ENCODE measurements at places on chromosomes 16 and 17.
A peak's percentile ranks its signal among the peaks of the same experiment; 100 is the strongest.

DNA sequence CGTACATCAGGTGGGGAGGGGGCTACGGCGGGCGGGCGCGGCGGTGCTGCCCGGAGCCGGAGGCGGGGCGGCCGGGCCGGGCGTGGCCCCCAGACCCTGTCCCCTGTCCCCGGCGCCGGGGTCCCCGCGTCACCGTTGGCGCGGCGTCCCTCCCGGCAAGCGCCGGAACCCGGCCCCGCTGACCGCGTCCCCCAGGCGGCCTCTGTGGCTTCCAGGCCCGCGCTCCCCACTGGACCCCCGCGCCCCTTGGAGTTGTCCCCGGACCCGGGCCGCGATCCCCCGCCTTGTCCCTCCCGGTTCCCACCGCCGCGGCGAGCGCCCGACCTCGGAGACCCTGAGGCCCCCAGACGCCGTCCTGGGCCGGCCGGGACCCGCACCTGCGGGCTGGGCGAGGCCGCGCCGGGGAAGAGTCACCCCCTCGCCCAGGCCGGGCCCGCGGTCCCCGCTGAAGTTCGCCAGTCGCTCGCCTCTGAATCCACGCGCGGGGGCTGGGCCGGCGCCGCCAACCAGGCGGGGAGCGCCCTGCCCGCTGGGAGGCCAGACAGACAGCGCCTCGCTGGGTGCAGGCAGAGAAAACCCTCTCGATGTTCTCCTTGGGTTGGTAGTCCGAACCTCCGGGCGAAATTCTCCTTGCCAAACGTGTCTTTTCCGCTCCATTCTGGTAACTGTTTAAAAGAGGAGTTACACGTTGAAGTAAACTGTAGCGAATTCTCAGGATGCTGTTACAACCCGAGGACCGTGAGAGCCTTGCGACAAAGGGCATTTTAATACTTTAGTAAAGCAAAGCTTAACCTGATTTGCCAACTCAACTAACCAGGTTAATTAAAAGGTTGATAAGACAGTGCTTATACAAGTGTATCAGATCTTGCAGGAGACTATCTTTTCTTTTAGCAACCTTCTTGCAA lies 761 bp downstream of the GAN start:
- DNase-seq, result peak; percentile 59

- no peak for DNase-seq
These were observed 400 bp downstream of the CCDC42 start for GRCh38 chr17:8744086-8744785.

DNA sequence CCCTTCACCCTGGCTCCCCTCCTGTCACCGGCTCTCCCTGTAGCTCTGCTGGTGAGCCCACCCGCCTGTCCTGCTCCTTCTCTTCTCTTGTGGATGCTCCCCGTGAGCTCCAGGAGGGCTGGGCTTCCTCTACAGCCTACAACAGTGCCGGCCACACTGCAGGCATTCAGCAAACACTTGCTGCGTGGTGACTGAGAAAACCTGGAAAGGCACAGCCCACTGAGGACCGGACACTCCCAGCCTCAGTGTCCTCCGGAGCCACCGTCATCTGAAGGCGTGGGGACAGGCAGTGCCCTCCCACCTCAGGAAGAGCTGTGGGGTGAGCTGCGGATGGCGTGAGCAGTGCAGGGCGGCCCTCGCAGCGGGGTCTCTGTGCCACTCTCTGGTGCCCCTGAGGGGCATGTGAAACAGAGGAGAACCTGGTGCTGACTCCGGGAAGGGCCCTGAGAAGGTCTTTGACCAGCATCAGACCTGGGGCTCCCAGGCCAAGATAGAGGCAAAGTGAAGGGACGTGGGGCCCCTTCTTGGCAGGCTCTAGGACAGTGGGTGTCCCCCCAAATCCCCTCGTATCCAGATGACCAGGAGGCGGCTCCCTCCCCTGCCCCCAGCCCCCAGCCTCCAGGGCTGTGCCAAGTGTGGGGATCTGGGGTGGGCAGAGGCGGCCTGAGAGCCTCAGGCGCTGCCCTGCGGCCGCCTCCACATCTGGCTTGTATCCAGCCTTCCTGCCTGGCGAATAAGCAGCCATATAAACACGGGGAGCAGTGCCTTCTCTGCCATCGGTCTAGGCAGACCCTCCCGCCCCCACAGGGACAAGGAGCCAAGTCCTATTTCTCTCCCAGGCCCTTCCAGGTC lies 44.0 kb upstream of the PABPN1L start:
- no peak for DNase-seq

DNA sequence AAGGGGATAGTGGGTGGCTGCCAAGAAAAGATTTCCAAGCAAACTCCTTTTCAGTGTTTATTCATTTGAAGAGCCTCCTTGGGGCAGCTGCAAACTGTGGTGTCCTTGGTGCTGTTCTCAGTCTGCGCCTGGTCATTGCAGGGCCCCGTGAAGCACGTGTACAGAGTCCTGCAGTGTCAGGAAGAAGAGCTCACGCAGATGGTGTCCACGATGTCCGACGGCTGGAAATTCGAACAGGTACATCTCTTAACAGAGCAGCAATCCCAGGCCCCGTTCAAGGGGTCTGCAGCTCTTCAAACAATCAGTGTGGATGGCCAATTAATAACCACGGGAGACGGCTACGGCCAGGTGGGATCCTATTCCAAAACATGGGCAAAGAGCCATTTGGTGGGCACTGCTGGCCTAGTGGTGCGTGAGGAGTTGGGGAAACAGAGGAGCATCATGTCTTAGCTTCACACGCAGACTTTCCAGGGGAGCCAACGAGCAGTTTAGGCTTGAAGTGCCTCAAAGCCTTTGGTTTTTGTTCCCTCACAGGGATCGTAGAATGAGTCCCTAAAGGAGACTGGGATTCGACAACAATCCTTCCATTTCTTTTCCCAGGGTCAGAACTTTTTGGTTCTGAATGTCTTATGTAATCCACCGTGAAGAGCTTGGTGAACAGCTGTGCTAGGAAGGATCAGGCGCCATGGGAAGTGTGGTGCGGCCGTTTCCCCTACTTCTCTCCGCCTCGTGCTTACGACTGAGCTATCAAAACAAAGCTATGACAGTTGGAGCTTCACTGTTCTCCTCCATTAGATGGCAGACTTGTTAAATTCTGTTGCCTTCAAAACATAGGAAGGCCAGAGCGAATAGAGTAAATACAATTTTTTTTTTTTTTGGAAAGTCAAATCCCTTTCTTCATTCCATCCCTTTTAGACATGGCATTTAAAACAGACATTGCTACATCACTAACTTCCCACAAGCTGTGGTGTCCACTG lies 12.6 kb downstream of the KCTD2 start:
- no peak for DNase-seq

DNA sequence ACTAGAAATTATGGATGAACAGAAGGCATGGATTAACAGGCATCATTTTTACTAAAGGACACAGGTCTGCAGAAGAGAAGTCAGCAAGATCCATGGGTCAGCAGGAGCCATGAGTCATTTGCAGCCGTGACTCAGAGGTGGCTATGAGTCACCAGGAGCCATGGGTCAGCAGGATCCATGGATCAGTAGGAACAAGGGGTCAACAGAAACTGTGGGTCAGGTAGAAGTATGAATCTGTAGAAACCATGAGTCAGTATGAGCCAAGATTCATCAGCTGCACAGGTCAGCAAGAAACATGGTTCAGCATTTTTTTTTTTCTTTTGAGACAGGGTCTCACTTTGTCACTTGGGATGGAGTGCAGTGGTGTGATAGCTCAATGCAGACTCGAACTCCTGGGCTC lies 58.2 kb upstream of the HS3ST4 start:
- DNase-seq, result no peak

DNA sequence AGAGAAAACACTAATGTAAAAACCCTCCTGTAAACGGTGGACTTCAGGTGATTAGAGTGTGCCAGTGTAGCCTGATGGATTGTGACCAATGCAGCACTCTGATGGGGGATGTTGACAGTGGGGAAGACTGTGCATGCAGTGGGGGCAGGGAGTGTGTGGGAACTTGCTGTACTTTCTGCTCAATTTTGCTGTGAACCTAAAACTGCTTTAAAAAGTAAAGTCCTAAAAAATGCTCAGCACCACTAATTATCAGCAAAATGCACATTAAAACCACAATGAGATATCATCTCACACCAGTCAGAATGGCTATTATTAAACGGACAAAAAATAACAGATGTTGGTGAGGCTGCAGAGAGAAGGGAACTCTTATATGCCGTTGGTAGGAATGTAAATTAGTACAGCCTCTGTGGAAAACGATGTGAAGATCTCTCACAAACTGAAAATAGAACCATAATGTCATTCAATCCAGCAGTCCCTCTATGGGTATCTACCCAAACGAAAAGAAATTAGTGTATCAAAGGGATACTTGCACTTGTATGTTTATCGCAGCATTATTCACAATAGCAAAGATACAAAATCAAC lies 9.7 kb upstream of the ULK2 start:
- no peak for DNase-seq

- DNase-seq, result no peak
These were observed 146.6 kb downstream of the USP22 start for GRCh38 chr17:20896153-20896649.

DNA sequence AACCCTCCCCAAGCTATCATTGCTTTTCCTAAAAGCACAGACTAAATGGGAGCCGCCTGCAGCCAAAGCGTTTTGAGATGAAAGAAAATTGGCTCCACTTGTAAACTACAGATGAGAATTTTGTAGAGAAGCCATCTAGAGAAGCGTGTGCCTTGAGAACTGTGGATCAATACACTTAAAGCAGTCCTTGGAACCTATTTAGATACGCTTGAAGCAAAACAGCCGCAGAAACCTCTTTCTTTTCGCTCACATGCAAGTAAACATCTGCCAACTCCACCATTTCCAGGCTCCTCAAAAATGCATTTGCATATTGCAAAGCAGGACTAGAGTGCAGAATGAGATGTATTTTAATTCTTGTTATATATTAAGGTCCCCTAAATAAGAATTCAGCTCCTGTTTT lies 13.1 kb downstream of the KIAA0513 start:
- DNase-seq, result no peak

DNA sequence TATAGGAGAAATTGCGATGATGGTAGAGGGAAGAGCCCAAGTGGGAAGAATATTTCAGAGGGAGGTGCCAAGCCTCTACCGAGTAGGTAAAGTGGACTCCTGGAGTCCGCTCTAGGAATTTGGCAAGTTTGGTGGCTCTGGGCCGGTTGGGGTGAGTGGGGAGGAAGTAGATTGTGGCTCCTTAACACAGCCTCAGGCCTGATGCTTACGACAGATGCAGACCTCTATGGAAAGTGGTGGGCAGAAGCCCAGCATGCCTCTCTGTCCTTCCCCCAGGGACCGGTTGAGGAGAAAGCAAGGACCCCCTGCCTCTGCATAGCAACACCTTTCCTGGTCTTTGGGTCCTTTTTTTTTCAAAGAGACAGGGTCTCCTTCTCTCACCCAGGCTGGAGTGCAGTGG lies 55.9 kb upstream of the SIAH1 start:
- no peak for DNase-seq

- no peak for DNase-seq
These were observed 5.8 kb downstream of the PIPOX start for GRCh38 chr17:29048440-29049368.

DNA sequence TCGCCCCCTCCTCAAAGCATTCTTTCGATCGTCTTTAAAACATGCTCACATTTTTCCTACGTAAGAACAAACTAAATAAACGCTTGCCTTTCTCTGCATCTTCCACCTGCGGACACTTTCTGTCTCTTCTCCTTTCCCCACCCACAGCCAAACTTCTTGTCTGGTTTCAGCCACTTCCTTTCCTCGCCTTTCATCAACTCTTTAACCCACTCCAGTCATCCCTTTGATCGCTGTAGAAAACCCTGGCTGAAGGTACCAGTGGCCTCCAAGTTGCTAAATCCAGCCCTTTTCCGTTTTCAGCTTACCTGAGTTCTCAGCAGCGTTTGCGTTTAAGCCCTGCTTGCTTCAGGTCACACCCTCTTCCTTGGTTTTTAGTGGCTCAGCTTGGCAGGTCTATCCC lies 483 bp downstream of the RPA1 start:
- DNase-seq, result no peak

- no peak for DNase-seq
These were observed 456 bp downstream of the SMURF2 start for GRCh38 chr17:64661726-64661975.

DNA sequence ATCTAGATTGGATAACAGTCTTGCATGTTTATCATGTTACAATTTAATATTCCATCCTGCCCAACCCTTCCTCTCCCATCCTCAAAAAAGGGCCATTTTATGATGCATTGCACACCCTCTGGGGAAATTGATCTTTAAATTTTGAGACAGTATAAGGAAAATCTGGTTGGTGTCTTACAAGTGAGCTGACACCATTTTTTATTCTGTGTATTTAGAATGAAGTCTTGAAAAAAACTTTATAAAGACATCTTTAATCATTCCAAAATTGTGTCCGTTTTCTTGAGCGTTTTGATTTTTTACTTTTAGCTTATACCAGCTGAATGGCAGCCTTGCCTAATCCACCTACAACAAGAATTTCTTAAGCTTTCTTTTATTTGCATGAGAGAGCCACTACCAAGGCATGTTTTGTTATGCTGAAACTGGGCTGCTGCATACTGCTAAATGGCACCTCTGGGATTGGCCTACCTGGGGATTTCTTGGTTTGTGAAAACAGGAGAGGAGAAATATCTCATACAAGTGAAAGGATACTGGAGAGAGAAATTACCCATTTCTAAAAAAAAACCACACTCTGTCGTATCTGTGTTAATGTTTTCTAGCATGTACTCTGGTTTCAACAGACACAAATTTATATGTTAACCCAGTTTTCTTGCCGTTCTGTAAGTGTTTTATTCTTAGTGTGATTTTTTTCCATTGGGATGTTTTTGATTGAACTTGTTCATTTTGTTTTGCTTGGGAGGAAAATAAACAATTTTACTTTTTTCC lies 52.2 kb downstream of the TUBD1 start:
- no peak for DNase-seq

DNA sequence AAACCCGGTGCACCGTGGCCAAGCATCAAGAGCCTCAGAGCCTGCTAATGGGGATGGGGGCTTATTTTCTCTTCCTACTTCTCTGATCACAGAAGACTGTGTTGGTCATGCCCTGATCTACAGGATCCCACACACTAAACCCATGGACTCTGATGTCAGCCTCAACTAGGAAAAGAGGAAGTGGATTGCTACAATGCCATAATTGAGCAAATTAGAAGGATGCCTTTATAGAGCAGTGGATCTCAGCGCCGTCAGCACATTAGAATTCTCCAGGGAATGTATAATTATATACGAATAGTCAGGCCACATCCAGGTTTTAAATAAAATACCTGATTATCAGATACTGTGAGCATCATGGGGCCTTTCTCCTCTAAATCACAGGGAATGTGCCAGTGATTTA lies 64.8 kb downstream of the VAT1L start:
- no peak for DNase-seq

DNA sequence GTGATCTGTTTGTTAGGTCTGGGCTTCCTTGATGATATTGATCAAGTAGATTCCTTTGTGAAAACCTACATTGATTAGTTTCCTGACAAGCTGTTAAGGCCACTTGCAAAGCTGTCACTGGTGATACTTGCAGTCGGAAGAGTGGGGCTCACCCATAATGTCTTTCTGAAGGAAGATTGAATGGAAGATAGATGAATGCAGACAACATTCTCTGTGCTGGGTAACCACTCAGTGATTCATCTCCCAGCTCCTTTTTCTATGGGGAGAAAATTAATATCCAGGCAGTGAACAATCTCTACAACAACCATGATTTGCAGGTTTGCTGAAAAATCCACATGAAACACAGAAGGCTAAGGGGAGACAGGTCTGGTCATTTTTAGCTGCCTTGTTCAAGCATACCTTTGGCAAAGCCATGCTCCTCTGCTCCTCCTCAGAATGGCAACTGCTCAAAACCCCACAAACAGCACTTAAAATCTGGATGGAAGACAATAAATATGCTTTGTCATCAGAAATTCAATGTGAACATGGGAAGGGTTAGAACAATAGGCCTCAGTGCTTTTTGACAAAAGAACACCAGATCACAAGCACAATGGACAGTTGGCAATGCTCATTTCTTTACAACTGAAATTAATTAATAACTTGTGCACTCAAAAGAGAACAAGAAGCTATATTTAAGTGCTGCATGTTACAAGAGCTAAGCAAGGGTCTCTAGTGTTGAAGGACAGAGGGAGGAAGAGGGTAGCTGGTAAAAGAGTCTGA lies 495.4 kb downstream of the TOX3 start:
- DNase-seq, result no peak
